Suppressor macrophage treated with lipopolysaccharide for 4 hours (primary cell): ENCODE measurements at places on chromosomes 7 and 10.

DNA sequence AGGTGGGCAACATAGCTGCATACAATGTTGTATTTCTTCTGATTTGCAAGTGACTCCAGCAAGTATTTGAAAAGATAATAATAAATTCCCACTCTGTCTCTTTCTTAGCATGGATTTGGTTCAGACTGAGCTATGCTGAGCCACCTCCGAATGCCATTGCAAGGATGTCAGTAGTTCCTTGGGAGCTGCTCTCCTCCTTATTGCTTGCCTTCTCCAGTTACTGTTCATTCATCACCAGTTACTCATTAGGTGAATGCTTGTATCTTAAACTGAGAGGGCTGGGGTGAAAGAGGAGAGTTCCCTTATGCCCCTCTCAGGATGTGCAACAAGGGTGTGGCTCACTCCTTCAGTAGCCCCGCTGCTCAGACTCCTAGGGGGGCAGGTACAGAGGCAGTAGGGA is 78.4 kb upstream of the PRKAR2B start:
- DNase-seq = no peak

- peak; percentile 93 for DNase-seq
Measured at GRCh38 chr7:138125598-138126111, 49.4 kb downstream of the AKR1D1 start.

GRCh38 chr7:89621925-89622641 is 532.2 kb upstream of the STEAP1 start:
- no peak for DNase-seq

DNA sequence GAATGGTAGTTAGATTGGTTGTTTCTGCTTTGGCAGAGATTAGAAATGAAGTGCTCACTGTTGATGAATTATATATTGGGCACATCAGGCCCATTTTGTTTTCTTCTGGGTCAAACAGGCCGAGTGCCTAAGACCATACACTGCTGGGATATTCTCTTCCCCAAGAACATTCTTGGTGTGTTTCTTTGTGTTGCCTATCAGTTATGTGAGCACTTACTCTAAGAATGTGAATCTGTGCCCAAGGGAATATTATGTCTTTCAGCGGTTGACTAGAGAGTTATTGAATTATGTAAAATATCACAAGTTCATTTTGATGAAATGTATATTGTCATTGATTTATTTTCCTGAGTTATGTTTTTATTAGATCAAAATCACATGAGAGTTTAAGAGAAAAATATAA is 255.5 kb upstream of the SMIM30 start:
- no peak for DNase-seq

GRCh38 chr10:14184841-14185315 is 145.8 kb downstream of the FRMD4A start:
- DNase-seq = peak; percentile 76

- DNase-seq = no peak
Measured at GRCh38 chr10:130453036-130453720, 317.0 kb downstream of the GLRX3 start.

DNA sequence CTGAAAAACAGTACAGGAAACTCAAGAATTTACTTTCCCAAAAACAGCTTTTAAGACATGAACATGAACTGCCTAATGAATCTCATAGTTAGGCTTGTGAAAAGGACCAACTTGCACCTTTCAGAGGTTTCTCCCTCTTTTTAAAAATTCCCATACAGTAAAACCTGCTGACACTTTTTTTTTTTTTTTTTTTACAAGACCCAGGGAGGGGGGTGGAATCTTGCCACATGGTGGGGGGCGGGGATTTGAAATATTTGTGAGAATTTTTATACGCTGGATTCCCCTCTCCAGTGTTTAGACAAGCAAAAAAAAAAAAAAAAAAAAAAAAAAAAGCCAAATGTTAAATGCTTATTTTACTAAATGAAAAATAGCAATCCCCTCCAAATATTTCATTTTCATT is 57.4 kb downstream of the HIBADH start:
- no peak for DNase-seq

GRCh38 chr7:113256883-113257531 is 138.7 kb upstream of the SMIM30 start:
- DNase-seq = no peak
